ENCODE measurements at places on chromosomes 3 and 15. TPM values are rescaled to one million over a fixed set of nuclear protein-coding genes. Genes with fewer than 3 reads are reported as not detected.

Gene C3orf70
- total RNA-seq: 0.10 TPM

Gene SEMA3F
- 0.42 TPM for total RNA-seq

Gene BBX
- total RNA-seq: 38.1 TPM

Gene LDHAL6B
- not detected for total RNA-seq

Gene GOLGA8S
- total RNA-seq: 0.08 TPM

Gene TPRG1
- total RNA-seq: 11.2 TPM

Gene CYP8B1
- total RNA-seq: not detected

Gene ARGFX
- total RNA-seq: not detected

Gene GP5
- total RNA-seq: 0.31 TPM

Gene MYL3
- not detected for total RNA-seq

Gene CIB2
- 1.9 TPM for total RNA-seq

Gene CCR3
- total RNA-seq: not detected

Gene PROS1
- total RNA-seq: 1.2 TPM

Gene LRTM1
- total RNA-seq: not detected

Gene ITPKA
- total RNA-seq: 2.8 TPM

Gene UBA7
- total RNA-seq: 97.5 TPM

Gene SV2B
- 0.08 TPM for total RNA-seq

Gene SLC6A1
- not detected for total RNA-seq

Gene TRPM1
- not detected for total RNA-seq

Gene TMEM212
- total RNA-seq: not detected

Gene CAMP
- not detected for total RNA-seq

Gene EOMES
- total RNA-seq: 30.7 TPM

Gene CLRN1
- total RNA-seq: not detected

Gene EBLN2
- total RNA-seq: 8.4 TPM

Gene HIGD2B
- total RNA-seq: not detected

Gene GOLGA8R
- total RNA-seq: 2.8 TPM

Gene UNC45A
- total RNA-seq: 68.6 TPM

Gene ARID3B
- 53.6 TPM for total RNA-seq
